ENCODE measurements at places on chromosomes 13 and 19. TPM values are rescaled to one million over a fixed set of nuclear protein-coding genes. Genes with fewer than 3 reads are reported as not detected.

CATSPERD gene
- total RNA-seq: not detected

KCTD4 gene
- total RNA-seq: not detected

ZNF44 gene
- 4.7 TPM for total RNA-seq

KCNJ14 gene
- total RNA-seq: 0.36 TPM

PSG3 gene
- not detected for total RNA-seq

Data from cardiac atrium fibroblast (primary cell).